ENCODE measurements at places on chromosomes 2 and 18.

- DNase-seq: no peak
These were observed 39.9 kb downstream of the IRS1 start for GRCh38 chr2:226759768-226760167.

- DNase-seq: peak; percentile 46
These were observed 7.9 kb upstream of the CFAP36 start for GRCh38 chr2:55511508-55512124.

GRCh38 chr2:217655651-217656050 lies 347.1 kb downstream of the TNS1 start:
- DNase-seq: no peak

GRCh38 chr2:216104691-216105090 lies 4.5 kb upstream of the XRCC5 start:
- DNase-seq: no peak

DNA sequence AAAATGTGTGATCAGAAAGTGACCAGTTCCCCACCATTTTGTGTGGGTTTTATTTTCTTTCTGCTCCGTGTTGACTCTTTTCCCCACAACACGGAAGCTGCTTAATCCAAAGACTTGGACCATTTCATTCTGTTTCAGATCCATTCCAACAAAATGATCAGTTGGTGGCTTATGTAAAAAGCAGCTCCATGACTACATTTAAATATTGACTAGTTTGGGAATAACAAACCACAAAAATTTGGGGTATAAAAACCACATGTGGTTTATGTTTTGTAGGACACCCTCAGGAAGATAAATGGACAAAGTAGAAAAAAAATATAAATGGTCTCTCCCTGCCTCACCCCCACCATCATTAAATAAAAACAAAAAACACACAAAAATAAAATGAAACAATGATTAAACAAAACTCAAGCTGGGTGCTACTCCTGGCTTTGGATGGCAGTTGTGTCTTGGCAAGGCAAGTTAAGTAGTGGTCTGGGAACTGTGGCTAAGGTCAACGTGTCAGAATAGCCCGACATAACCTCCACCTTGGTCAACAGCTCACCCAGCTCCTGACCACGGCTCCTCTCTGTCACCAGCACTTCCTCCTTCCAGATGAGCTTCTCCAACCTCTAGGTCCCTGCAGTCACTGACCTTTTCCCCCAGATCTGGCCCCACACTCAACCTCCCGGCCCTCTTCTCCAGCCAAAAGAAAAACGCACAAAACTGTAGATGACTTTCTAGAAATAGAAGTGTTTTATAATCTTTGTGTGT lies 12.8 kb upstream of the WIPF1 start:
- DNase-seq: peak; percentile 53

DNA sequence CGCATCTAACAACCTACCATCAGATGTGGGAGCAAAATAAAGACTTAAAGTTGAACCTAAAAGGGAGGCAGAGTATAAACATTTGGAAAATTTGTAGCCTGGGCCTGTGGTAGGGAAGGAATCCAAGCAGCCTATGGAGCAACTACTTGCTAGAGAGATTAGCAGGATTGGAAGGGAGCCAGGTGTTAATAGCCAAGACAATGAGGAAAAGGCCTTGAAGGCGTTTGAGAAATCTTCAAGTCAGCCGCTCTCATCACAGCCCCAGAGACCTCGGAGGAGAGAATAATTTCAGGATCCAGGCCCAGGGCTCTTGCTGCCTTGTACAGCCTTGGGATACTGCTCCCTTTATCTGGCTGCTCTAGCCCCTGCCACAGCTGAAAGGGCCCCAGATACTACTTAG lies 219.7 kb downstream of the THSD7B start:
- DNase-seq: no peak

DNA sequence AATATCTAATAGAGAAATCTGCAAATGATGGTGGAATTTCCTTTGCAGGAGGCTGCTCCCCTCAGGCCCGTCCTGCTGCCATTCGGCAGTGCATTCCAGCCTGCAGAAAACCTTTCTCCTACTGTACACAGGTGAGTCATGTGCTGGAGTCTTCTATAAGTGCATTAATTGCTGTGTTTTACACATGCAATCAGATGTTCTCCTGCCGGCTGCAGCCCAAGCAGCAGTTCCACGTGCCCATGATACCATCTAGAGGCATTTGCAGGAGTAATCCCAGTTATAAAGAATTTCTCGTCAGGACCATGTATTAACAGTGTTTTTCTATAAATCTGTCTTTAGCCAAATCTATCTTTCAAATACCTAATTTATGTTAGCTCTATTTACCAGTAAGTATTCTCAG lies 304.7 kb upstream of the HNMT start:
- DNase-seq: no peak

- DNase-seq: no peak
These were observed 59.3 kb upstream of the MGAT4A start for GRCh38 chr2:98790221-98790620.

- DNase-seq: no peak
These were observed 469.0 kb upstream of the POU3F3 start for GRCh38 chr2:104384961-104385360.

- DNase-seq: peak; percentile 86
These were observed 5.1 kb downstream of the FECH start for GRCh38 chr18:57581301-57581934.

DNA sequence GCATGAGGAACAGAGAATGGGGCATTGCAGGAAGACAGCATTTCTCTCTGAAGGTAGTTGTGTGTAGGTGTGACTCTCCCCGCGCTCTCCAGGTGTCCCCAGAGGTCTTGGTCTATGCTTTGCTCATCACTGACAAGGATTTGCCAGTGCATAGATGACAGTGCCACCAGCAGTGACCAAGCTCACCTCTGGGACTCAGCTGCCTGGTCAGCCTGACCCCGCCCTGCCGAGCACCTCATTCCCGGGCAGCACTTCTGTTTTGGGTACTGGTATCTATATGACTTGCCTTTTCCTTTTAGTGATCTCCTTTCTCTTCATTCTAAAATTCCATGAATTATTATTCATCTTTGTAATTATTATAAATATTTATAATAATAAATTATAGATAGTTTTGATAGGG lies 59.1 kb downstream of the GBX2 start:
- no peak for DNase-seq

DNA sequence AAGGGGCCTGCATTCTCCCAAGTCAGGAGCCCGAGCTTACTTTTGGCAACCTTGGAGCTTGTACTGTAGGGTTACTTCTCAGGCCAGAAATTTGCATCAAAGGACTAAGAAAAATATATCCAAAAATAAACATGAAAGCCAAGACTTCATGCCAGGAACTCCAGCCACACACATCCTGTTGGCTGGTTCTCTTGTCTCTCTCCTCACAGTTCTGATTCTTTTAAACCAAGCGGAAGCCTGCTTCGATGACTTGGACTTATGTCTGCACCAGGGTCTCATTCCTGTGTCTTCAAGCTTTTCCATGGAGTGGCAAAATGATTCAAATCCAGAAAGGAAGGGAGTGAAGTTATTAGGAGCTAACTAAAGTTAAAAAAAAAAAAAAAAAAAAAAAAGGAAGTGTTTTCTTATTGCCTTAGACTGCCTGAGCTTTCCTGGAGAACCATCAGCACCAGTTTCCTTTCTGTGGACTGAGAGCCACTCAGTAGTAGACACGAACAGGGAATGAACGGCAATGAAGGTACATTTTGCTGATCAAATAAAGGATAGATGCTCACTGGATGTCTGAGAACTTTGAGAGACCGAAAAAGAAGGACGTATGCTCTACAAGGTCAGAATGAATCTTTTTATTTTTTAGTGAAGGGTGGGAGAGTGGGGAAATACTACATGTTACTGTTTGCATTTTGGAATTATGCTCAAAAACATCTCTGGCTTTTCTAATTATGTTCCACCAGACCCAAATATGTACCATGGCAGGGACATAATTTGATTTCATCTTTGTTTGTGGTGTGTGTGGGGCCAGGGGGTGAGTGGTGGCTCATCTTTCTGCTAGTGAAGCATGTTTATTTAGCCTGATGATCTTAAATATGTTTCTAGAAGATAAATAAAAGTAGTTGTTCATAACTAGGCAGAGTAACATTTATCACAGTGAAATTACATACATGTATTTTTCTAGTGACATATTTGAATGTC lies 86.0 kb downstream of the RAPGEF4 start:
- DNase-seq: no peak

DNA sequence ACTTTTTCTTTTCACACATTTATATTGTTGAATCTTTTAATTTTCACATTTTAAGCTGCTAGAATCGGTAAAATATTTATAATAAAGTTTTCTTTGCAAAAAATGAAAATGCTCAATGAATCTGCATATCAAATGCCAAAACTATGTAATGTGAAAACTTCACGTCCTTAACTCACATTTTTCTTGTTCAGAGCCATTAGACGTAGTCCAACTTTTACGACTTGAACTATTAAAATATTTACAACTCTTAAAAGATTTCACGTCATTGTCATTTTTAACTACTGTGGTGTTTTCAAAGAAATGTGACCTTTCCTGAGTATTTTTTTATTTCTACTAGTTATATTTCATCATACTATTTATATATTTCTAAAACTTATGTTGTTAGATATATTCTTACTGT lies 54.9 kb downstream of the MRPS9 start:
- DNase-seq: no peak

DNA sequence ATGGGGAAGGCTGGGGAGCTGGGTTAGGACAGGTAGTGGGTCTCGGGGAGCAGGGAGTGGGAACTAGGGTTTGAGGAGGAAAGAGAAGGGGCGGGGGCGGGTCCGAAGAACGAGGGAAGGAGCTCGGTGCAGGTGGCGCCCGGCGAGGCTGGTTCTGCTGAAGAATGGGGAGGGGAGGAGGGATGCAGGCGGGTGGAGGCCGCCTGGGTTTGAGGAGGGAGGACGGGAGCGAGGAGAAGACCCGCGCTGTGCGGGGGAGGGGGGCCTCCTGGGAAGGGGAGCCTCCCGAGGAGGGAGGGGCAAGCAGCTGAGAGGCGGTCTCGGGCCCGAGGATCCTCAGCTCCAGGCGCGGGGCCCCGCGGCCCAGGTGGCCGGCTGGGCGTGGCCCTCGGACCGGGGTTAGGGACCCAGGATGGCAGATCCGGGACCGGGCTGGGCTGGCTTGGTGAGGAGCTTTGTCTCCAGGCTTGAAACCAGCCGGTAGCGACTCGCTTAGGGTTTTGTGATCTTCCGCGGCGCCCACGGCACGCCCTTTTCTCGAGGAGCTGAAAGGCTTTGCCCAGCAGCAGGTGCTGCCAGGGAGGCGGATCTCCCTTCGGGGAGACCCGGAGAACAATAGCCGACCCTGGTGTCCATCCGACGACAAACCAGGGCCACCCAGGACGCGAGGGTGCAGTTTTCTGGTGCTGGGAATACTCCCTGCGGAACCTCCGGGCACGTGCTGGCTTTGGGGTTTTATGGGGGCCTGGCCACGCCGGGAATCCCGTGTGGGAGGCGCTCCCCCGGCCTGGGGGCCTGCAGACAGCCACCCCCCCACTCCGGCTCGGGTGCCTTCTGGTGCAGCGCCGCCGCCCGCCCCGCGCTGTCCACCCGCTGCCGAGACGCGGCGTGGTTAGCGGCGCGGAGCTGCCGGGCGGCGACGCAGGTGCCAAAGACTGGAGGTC lies 1.4 kb downstream of the DPYSL5 start:
- no peak for DNase-seq

- no peak for DNase-seq
These were observed 263.8 kb downstream of the HNMT start for GRCh38 chr2:138228101-138228500.

DNA sequence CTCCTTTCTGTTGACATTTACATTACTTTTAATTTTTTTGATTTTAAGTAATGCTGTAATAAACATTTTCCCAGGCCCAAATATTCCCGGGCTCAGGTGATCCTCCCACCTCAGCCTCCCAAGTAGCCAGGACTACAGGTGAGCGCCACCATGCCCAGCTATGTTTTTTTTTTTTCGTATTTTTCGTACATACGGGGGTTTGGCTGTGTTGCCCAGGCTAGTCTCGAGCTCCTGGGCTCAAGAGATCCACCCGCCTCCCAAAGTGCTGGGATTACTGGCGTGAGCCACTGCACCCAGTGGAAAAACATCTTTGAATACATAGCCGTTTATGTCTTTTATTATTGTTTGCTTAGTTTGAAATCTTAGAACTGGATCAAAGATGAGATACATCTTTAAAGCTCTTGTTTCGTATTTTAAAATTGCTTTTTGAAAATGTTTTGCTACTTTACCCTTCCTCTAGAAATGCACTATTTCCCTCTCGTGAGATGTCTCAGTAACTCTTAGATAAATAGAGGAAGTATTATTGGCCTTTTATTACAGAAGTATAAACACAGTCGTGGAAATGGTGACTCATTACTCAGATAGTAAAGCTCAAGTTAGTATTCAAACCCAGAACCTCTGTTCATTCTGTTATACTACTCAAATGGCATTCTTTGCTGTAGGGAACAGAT lies 2.4 kb downstream of the SMCHD1 start:
- peak; percentile 90 for DNase-seq

DNA sequence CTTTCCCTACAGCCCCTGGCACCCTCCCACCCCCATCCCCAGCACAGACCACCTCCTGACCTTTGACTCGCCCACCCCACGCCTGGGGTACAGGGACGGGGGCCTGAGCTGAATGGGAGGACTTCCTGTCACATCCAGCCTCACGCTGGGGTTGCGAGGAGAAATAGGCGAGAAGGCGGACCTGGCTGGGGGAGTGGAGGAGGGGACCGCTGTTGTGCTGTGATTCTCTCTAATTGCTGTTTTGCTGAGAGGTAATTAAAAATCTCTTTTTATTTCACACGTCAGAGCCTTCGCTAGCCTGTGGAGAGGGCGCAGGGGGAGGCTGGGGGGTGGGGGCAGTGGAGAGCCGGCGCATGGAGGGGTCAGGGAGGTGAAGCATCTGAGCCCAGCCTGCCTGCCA lies 9.7 kb upstream of the ECEL1 start:
- DNase-seq: no peak

DNA sequence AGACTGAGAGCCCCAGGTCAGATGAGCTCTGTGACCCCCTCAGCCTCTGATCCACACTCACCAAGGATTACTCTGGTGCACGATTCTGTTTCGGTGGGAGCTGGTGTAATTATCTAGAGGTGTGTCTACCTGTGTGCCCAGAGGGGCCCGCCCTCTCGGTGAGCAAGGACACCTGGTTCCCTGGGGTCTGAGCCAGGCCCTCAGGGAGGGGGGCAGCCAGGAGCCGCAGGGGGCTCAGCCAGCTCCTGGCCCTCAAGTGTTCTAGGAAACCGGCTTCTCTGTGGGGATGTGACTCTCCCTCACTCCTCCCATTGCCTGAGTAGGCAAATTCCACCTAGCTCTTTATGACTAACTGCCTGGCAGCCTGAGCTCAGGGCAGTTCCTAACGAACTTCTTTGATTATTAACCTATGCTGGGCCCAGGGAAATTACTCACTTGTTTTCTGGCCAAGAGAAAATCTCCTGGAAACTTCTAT lies 17.4 kb downstream of the AGAP1 start:
- DNase-seq: no peak

- DNase-seq: no peak
These were observed 50.6 kb downstream of the C2orf76 start for GRCh38 chr2:119316066-119316465.

Measured in hematopoietic multipotent progenitor cell treated with erythropoietin and hydrocortisone succinate and interleukin-3 and kit ligand, for 4 days (in vitro differentiated cells).